ENCODE measurements at places on chromosomes 5 and 9.

GRCh38 chr5:79850316-79850822 lies 140.7 kb downstream of the MTX3 start:
- no peak for DNase-seq

- no peak for DNase-seq
Observed at GRCh38 chr5:14946815-14947620, 75.4 kb upstream of the ANKH start.

GRCh38 chr9:91253488-91253887 lies 108.2 kb downstream of the AUH start:
- DNase-seq: no peak

GRCh38 chr5:53580547-53580946 lies 20.1 kb downstream of the NDUFS4 start:
- DNase-seq: no peak

GRCh38 chr9:103661663-103662062 lies 432.4 kb upstream of the SMC2 start:
- DNase-seq: no peak

GRCh38 chr9:103714992-103715391 lies 379.1 kb upstream of the SMC2 start:
- no peak for DNase-seq

GRCh38 chr5:151022511-151023018 lies 2.2 kb downstream of the GPX3 start:
- no peak for DNase-seq

DNA sequence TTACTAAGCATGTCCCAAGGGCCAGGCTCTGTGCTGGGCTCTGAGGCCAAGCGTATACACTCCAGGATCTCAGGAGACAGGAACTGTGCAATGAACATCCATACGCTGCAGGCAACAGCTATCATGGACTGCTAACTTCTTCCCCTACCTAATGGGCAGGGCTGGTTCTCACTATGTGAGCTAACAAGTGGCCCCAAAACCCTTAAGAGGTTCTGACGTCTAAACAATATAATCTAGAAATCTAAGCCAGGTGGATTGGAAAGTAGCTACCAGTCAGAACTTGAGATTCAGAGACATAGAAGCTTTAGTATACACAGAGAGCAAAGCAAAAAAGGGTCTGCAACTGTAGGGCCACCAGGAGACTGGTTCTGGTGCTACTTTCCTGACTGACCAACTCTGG lies 27.6 kb downstream of the ABCA1 start:
- no peak for DNase-seq

GRCh38 chr5:149006426-149006825 lies 56.4 kb downstream of the SH3TC2 start:
- no peak for DNase-seq

DNA sequence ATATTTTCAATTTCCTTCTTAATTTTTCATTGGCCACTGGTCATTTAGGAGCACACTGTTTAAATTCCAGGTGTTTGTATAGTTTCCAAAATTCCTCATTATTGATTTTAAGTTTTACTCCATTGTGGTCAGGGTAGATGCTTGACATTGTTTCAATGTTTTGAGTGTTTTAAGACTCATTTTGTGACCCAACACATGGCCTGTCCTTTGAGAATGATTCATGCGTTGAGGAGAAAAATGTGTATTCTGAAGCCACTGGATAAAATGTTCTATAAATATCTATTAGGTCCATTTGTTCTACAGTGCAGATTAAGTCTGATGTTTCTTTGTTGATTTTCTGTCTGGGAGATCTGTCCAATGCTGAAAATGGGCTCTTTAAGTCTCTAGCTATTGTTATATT lies 24.4 kb upstream of the FNIP1 start:
- DNase-seq: no peak

DNA sequence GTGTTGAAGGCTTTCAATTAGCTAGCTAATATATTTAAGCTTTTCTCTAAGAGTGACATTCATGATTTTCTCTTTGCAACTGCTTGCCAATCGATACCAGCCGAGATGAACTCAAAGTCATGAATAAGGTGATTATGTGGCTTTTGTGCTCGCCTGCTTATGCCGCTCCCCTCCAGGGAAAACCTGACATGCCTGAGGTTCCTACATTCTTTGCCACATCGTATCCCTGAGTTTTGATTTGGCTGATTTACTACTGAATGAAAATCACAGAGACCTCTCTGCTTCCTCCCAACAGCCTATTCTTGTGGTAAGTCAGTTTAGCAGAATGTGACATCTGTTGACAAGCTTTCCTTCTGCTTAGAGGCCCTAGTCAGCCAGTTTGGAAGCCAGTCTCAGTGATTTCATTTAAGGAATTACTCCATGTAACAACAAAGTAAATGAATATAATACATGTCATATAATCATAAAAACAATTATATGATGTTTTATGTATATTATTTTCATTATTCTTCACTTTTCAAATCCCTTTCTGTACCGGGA lies 513.4 kb downstream of the CSNK1G3 start:
- no peak for DNase-seq

DNA sequence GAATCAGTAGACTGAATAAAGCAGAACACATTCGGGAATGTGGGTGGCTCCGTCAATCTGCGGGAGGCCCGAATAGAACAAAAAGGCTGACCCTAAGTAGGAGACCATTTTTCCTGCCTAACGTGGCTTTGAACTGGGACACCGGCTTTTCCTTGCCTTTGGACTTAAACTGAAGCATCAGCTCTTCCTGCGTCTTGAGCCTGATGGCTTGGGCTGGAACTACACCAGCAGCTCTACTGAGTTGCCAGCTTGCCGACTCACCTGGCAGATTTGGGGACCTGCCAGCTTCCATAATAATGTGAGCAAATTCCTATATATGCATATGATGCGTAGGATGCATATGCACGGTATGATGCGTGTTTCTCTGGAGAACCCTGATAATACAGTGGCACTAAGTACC lies 111.3 kb downstream of the DAPK1 start:
- no peak for DNase-seq

DNA sequence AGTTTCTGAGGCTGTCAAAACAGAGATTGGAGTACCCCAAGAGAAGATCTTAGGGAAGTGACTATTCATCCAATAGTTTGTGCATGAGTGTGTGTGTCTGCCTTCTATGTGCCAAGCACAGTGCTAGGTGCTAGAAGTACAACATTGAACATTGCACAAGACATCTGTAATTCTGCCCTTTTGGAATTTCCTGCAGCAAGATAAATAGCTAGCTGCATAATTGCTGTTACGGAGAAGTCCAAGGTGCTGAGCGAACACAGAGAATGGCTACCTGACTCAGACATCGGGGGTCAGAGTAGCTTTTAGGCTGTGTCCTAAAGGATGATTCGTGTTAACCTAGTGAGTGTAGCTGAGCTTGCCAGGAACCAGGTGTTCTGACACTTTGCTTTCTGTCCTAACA lies 44.8 kb downstream of the PAPPA start:
- no peak for DNase-seq

GRCh38 chr5:107184066-107184465 lies 486.7 kb downstream of the EFNA5 start:
- DNase-seq: no peak

- DNase-seq: no peak
Observed at GRCh38 chr5:75279321-75279720, 42.6 kb upstream of the ANKRD31 start.

DNA sequence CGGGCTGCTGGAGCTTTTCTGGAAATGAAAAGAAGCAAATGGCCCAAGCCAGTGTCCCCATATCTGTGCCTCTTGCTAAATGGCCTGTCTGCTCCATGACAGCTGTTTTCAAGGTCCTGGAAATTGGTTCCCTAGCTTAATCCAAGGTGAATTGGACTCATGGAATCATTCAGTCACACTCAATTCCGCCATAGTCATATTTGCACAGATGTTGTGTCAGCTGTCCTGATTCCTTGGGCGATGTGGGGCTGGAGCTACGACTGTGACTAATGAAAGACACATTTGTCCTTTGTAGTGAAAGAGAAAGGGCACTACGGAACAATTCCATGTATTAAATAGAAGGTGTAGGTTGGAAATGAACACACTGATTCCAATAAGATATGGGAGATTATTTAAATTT lies 102.9 kb upstream of the MEGF10 start:
- no peak for DNase-seq

GRCh38 chr5:137808503-137809135 lies 54.5 kb upstream of the HNRNPA0 start:
- no peak for DNase-seq

- DNase-seq: no peak
Observed at GRCh38 chr5:169862391-169862811, 117.9 kb downstream of the INSYN2B start.

DNA sequence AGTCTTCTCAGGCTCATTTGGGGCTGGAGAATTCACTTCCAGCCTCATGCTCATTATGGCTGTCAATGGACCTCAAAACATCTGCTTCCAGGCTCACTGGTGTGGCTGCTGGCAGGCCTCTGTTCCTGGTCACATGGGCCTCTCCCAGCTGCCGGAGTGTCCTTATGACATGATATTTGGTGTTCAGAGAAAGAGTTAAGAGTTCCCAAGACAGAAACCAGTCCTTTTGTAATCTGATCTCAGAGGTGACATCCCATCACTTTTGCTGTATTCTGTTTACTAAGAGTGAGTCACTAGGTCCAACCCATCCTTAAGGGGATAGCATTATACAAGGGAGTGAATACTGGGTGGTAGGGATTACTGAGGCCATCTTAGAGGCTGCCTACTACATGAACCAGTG lies 104.6 kb downstream of the CACNA1B start:
- DNase-seq: no peak

- DNase-seq: no peak
Observed at GRCh38 chr9:98330831-98331230, 75.4 kb upstream of the TBC1D2 start.

GRCh38 chr5:78547731-78548615 lies 100.6 kb downstream of the LHFPL2 start:
- no peak for DNase-seq

- no peak for DNase-seq
Observed at GRCh38 chr9:96618209-96619123, 1.2 kb downstream of the CDC14B start.

DNA sequence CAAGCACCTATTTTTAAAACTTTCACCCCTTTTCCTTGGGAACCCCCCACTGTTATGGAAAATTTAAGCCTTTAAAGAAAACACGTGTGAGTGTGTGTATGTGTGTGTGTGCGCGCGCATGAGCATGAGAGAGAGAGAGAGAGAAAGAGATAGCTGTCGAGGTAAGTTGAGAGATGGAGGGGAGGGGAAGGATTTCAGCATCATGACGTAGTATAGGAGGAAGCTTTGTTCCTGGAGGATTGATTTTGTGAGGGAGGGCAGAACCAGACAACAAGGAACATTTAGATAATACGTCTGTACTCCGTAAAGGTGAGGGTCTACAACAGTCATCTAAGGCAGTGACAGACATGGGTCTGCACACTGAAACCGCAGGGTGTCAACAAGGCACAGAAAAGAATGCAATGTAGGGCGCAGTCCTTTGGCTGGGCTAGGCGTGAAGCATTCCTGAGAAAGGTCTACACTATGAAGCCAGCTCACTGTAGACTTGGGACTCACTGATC lies 227.7 kb downstream of the SMARCA2 start:
- no peak for DNase-seq

GRCh38 chr9:13847270-13847669 lies 466.7 kb downstream of the NFIB start:
- no peak for DNase-seq

GRCh38 chr5:81006947-81007636 lies 46.9 kb downstream of the RASGRF2 start:
- no peak for DNase-seq

- DNase-seq: no peak
Observed at GRCh38 chr5:159088371-159088770, 11.3 kb downstream of the EBF1 start.

DNA sequence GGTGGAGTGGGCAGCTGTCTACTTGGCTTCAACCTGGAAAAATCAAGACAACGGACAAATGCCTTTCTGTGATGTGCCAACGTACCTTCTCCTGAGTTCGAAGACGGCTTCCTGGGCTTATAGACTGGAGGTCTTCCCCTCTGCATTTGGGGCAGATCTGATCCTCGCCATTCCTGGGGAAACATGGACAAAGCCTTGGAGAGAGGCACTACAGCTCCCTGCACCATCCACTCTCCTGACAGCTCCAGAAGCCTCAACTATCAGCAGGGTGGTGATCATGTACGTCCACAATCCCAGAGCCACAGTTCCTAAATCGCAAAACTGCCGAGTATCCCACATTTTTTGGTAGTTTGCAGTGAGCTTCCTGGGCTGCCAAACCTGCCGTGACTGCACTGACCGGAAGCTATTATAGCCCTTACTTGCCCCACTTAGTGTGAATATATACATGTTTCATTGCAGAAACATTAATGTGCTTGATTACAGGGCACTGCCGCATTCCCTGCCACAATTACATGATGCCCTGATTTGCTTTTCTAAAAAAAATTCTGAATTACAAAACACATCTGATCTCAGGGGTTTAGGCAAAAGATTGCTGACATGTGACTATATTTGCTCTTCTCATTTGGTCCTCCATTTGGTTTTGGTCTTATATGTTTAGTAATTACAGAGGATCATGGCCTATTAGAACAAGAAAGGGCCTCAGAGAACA lies 2.8 kb downstream of the TRAF1 start:
- no peak for DNase-seq

DNA sequence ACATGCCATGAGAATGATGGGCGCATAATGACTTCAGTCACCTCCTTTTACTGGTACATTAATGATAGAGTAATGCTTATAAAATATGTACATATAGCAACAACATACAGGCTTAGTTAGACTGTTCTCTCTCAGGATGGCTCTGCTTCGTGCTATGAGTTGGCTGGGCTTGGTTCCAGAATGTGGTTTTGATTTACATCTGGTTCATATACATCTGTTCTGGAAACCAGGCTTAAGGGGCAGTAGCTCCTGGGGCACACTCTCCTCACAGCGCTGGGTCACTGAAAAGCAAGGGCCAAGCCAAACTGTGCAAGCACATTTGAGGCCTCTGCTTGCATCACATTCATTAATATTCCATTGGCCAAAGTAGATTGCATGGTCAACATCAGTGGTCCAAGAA lies 44.9 kb downstream of the PCSK1 start:
- no peak for DNase-seq

GRCh38 chr9:131704988-131705387 lies 34.9 kb downstream of the RAPGEF1 start:
- no peak for DNase-seq

GRCh38 chr9:15578714-15579113 lies 25.9 kb downstream of the CCDC171 start:
- no peak for DNase-seq

DNA sequence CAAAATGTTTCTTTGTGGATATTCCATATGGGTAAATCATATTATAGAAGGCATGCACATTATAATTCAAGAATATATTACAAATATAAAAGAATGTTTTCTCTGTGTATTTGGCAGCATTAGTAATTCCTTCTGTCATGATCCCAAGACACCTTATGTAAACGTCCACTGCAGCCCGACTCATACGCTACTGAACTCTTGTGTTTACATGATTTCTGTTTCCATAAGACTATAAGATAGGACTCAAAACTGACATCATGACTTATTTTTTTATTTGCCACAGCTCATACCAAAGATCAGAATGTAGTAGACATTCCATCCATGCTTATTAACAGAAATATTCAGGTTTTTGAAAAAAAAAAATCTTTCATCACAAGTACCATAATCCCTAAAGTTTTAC lies 234.1 kb downstream of the AP3B1 start:
- DNase-seq: no peak

Data from stimulated activated CD8-positive, alpha-beta memory T cell treated with anti-CD3 and anti-CD28 coated beads, Interleukin-15, amount 100 ng/mL, for 1 hour (primary cell).